ENCODE measurements at places on chromosomes 2 and 18. TPM values are rescaled to one million over a fixed set of nuclear protein-coding genes. Genes with fewer than 3 reads are reported as not detected.
A peak's percentile ranks its signal among the peaks of the same experiment; 100 is the strongest.

DNA sequence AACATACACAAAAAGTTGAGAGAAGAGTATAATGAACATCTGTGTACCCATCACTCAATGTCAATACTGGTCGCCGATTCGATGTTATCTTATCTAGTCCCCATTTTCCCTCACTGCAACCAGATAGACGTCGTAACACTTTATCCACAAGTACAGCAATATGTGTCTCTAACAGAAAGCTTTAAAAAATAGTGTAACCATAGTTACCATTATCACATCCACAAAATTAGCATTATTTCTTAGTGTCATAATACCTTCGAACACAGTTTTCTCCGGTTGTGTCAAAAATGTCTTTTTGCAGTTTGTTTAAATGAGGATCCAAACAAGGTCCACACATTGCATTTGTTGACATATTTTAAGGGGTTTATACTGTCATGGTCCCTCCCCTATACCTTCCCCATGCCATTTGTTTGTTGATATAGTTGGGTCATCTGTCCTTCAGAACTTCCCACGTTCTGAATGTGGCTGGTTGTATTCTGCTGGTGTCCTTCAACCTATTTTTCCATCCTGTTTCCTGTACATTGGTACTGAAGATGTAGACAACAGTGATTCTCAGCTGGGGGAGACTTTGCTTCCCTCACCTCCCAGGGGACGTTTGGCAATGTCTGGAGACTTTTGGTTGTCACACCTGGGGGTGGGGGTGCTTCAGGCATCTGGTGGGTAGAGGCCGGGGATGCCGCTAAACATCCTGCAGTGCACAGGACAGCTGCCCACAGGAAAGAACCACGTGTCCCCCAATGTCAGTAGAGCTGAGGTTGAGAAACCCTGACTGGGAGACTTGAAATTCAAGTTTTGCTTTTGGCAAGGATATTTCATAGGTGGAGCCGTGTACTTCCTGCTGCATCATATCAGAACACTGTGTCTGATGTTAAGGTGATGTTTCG, 72.7 kb upstream of the SPRED2 start:
- DNase-seq = no peak

DNA sequence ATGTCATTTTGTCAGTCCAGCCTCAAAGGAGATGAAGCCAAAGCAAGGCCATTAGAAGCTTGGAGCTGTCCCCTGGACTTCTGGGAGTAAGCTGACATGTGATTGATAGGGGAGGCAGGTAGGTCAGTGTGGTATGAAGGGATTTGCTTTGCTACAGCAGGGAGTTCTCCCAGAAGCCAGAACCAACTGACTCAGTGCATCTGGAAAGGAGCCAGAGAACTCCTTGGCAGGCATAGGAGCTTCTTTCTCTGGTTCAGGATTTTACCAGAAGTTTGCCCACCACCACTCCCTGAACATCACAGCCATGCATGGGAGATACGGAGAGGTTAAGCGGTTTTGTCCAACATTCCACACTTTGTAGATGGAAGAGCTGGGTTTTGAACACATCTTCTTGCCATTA, 24.5 kb upstream of the KCNE4 start:
- no peak for DNase-seq

DNA sequence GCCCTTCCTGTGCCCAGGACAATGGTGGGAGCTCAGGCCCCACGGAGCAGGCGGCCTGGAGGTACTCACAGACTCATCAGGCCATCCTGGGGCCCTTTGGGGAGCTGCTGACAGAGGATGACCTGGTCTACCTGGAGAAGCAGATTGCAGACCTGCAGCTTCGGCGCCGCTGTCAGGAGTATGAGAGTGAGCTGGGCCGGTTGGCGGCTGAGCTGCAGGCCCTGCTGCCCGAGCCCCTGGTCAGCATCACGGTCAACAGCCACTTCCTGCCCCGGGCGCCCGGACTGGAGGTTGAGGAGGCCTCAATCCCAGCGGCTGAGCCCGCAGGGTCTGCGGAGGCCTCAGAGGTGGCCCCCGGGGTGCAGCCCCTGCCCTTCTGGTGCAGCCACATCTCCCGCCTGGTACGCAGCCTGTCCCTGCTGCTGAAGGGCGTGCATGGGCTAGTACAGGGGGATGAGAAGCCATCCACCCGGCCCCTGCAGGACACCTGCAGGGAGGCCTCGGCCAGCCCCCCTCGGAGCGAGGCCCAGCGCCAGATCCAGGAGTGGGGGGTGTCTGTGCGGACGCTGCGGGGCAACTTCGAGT, 8.3 kb upstream of the KLHL30 start:
- no peak for DNase-seq

DNA sequence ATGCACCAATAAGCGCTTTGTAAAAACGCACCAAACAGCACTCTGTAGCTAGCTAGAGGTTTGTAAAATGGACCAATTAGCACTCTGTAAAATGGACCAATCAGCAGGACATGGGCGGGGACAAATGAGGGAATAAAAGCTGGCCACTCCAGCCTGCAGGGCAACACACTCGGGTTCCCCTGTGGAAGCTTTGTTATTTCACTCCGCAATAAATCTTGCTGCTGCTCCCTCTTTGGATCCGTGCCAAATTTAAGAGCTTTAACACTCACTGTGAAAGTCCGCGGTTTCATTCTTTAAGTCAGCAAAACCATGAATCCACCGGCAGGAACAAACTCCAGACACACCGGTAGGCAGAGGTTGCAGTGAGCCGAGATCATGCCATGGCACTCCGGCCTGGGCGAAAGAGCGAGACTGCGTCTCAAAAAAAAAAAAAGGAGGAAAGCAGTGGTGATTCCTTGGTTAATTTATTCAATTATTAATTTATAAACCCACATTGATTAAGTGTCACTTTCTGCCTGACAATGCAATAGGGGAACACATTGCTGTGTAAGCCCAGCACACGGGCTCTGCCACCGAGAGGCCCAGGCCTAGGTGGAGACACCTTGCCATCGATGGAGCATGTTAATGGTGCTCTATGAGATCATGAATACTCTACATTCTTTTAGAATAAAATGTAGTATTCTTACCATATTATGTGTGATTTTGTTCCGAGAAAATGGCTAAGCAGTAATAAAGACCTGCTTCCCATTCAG, 687.6 kb upstream of the HS6ST1 start:
- DNase-seq = no peak

GRCh38 chr18:48867978-48868377, 82.8 kb downstream of the SMAD7 start:
- no peak for DNase-seq

- no peak for DNase-seq
These were observed 7.7 kb downstream of the HK2 start for GRCh38 chr2:74841641-74842040.

DNA sequence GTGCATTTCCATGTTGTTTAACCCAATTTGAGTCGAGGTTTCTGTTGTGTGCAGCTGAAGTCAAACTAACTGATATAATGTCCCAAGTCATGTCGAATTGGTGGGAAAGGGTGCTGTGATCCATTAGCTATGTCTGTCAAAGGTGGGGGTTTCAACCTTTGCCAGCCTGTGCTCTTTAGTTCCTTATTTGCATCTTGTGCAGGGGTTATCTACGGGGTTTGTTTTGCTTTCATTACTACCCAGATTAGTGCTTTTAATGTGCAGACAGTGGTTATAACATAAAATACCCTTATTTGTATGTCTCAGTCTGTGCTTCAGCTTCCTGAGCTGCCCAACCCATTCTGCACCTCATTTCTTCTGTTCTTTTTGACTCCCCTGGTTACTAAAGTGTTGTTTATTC, 271.9 kb upstream of the CXCR4 start:
- DNase-seq = no peak

DNA sequence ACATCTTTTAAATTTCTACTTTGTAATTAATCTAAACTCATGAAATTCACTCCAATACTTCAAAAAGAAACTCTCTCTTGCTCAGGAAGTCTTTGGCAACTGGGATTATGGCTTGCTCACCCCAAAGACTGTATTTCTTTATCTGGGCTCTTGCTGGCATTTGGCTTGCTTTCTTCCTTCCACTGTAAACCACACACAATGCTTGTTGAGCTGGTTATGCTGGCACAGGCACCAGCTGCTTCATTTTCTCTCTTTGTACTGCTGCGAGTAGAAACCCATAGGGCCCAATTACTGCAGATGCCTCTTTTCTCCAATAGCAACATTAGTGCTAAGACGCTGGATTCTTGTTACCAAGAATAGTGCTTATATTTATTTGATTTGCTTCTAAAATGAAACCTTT, 51.4 kb downstream of the SLC38A11 start:
- DNase-seq = no peak

- no peak for DNase-seq
These were observed 161.5 kb downstream of the PTGR3 start for GRCh38 chr18:75047240-75047961.

Gene CNGA3
- 0.40 TPM for total RNA-seq

Gene NTSR2
- total RNA-seq = not detected

- peak; percentile 86 for DNase-seq
These were observed at the start of gene SH3BP4 for GRCh38 chr2:234951664-234952269. SH3BP4 (plus strand) TSS chr2:234952017; CDS start chr2:235035003, 82,986 bp downstream.

DNA sequence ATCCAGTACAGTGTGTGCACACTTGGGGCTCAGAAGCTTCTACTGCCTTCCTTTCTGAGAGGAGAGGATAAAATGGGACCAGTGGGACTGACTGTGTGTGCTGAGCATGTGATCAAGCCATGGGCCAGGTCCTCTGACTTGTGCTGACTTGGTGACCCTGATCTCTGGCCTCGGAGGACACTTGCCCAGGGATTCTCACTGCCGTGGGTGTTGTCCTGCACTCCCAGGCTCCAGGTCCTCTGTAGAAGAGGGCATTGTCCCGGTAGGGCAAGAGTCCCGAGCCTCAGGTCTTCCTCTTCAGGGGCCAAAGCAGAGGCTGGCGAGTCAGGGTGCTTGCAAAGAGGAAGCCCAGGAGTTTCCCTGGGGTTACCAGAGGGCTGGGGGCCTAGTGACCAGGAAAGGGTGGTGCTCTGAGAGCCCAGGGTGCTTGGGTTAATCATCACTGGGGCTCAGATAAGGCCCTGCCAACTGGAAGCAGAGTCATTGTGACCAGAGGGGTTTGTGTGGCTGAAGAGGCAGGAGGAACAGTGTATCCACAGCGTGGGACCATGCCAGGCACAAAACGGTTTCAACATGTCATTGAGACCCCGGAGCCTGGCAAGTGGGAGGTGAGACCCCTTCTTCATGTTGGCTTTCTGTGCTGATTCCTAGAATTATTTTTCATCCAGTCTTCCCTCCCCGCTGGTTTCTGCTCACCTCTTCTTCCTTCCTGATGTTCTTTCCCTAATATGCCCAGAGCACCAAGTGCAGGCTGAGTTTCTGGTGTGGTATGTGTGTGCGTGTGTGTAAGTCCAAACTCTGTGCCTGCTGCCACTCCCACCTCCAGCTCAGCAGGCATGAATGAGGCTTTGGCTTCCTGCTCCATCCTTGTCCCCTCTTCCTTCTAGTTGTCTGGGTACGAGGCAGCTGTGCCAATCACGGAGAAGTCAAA, at the start of gene GCKR:
Gene GCKR, plus strand, starts transcription at position 483 of the 931 bp plus-strand sequence. Its CDS starts 66 bp downstream, at position 549.
- DNase-seq = peak; percentile 29

Gene USP40
- total RNA-seq = 80.4 TPM

Gene ATOH8
- 51.4 TPM for total RNA-seq

- DNase-seq = no peak
These were observed 304.0 kb downstream of the LNPK start for GRCh38 chr2:175698061-175698460.

Gene DYNC2LI1
- 99.7 TPM for total RNA-seq

GRCh38 chr2:95670167-95670566, 78.4 kb downstream of the TRIM43 start:
- DNase-seq = peak; percentile 12

GRCh38 chr2:207166349-207167098, 776 bp upstream of the KLF7 start:
- peak; percentile 87 for DNase-seq

Gene FAM237A
- total RNA-seq = not detected

Gene LRP2
- total RNA-seq = 25.8 TPM

- DNase-seq = peak; percentile 14
These were observed 37.7 kb upstream of the RNF103 start for GRCh38 chr2:86661333-86661732.

DNA sequence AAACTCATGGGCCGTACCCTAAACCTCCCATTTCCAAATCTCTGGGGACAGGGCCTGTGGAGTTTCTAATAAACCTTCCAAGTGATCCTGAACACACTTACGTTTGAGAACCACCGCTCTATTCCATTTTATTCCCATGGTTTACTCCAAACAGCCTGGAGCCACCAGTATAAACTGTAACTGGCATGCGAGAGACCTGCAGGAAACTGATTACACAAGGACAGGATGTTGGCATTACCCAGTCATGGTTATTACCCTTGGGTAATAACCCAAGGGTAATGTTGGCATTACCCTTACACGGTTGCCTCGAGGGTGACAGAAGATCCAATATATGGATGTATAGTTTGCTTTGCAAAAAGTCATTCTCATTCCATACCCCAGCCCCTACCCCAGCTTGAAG, 37.0 kb upstream of the YPEL5 start:
- DNase-seq = no peak

DNA sequence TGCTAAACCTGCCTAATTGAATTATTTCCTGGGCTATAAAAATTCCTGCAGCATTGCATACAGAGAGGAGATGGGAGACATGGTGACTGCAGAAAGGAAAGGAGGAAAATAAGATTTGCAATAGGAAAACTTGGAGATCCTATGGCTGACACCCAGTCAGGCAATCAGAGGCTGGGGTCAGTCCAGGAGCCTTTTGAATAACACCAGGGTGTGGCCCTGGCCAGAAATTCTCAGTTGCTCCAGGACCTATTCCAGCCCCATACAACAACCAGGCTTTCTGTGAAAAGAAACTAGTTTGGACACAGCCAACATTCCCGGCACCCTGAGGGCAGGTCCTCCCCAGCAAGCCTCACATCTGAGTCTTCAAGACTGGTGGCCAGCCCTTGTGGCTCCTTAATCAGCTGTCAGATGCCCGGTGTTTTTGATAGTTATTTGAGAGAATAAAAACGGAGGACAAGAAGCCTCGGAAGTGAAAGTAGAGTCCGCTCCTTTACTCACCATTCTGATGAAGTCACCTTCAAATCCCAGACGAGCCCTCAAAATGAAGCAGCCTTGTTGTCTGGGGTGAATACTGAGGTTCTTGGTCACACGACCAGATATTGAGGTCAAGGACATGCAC, 31.1 kb upstream of the GMCL1 start:
- DNase-seq = no peak

DNA sequence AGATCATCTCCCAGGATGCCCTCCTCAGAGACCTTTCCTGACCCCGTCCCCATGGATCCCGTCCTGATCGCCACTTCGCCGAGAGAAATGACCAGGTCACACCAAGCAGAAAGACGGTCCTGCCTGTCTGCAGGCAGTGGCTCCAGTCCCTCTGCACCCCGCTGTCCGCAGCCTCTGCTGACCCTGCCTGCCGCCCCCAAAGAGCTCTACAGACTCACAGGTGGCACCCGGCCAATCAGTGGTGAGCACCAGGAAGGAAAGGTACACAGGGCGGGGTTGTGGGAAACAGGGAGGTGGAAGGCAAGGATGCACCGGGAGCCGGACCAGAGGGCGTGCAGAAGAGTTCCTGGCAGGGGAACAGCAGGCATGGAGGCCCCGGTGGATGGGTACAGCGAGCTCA, 94.8 kb downstream of the NDUFA10 start:
- DNase-seq = peak; percentile 1

DNA sequence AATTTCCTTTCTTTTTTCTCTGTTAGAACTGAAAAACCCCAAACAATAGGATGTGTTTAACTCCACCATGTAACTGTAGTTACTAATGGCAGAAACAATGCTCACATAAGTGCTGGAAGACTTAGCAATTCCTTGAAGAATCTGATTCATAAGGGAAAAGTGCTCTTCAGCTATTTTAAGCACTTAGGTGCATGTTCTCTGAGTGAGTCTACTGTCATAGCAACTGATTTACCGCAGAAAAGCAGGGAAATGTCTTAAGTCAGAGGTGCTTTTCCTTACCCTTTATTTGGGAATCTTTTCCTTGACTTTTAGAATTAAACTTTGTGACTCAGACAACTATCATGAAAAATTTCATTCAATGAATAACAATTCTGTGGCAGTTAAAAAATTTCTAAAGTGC, 65.4 kb upstream of the NABP1 start:
- DNase-seq = no peak

Gene ESCO1
- 28.2 TPM for total RNA-seq
